Forelimb muscle (tissue), 1 donor: ENCODE measurements at places on chromosomes 2 and 18.

- no peak for DNase-seq
Measured at GRCh38 chr2:41872646-41873045, 175.2 kb upstream of the PKDCC start.

GRCh38 chr18:59505356-59505755, 146.3 kb upstream of the LMAN1 start:
- DNase-seq: no peak

DNA sequence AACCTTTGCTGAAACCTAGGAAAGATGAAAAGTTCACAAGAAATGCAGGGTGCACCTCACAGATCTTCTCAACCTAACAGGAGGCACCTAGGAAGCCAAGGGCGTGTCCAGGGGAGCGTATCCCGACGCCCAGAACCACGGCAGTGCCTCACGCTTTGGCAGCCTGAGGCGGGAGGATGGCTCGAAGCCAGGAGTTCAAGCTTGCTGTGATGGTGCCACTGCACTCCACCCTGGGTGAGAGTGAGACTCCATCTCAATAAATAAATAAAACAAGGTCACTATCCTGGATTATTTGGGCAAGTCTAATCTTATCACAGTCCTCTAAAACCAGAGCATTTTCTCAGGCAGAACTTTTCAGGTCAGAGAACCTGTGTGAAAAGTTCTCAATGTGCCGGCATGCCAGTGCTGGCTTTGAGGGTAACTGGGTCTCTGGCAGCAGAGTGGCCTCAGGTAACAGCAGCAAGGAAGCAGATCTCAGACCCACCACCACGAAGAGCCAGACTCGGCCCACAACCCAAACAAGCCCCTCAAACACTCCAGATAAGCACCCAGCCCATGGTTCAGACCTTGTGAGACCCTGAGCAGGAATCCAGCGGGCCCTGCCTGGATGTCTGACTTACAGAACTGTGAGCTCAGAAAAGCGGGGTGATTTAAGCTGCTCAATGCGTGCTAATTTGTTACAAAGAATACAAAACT, 11.7 kb downstream of the HSBP1L1 start:
- no peak for DNase-seq

DNA sequence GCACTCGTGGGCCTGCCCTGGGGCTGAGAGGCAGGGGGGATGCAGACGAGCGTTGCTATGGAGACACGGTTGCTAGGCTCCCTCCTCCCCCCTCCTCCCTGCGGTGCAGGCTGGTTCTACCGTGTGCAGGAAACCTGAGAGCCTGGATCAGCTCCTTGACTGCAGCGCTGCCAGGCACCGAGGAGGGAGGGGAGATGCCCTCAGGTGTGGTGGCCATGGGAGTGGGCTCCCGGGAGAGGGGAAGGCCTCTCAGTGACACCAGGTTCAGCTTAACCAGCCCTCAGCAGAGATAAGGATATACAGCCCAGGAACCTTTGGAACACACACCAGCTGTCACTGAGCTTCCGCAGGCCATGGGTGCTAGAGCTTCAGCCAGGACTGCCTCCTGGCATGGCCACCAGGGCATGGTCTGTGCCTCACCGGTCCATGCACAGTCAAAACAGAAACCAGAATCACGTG, 124.4 kb upstream of the PXDN start:
- DNase-seq: no peak

DNA sequence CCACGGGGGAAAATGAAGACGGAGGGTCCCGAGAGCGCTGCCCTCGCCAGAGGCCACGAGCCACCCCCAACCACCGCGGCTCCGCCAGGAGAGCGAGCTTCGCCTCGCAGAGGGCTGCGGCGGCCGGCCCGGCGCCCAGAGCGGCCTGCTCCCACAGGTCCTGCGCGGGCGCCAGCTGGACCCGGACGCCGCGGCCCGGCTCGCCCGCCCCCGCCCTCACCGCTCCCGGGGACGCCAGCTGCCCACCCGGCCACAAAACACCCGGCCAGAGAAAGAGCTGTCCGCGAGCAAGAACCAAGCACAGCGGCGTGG, 709 bp downstream of the PTPN2 start:
- DNase-seq: no peak

DNA sequence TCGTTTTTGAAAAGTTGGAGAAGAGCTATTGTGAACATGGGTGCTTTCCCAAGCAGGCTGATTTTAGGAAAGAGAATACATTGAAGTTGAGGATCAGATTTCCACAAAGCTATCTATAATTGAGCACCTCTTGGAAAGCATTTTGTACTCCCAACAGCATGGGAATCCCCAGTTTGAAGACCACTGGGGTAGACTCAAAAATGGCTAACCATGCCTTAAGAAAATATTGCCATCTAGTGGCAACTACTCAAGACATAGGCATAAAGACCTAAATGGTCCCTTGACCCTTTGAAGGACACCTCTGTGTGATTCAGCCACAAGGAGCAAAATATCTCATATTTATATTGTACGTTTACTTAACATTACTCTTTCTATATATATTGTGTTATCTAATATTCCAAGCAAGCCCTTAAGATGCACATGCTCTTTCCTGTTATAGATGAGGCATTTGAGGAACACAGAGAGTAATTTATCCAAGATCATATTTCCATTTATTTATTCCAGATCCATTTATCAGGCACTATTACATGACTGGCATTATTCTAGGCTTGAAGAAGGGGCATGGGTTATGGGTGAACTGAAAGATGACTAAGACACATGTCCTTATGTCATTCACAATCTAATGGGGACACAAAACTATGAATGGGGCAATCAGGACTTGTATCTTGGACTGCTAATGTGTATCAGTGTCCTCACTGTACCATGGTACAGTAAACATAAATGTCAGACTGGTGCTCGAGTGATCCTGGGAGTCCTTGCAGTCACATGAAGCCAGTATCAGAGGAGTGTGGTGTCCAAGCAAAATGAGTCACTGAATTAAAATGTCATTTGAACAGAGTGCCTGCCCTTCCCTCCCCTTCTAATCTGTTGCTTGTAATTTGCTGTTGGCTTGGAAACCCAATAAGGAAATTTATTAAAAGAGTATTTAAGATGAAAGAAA, 121.0 kb upstream of the XPO1 start:
- no peak for DNase-seq

GRCh38 chr2:239824046-239824694, 201.0 kb downstream of the NDUFA10 start:
- no peak for DNase-seq

DNA sequence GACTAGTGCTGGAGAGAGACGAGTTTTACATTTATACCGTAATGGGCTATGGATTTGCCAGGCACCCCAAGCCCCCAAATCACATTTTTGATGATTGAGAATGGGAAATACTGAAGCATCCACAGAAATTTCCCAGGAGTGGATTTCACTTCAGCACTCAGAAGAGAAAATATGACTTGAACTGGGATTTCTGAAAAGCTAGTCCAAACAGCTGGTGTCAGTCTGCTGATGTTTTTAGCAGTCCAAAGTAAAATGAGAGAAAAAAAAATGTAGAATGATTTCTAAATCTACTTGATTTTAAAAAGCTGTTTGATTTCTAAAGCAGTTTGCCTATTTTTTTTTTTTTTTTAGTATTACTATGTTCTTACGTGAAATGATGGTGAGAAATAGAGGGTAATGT, 105.0 kb downstream of the PLEKHM3 start:
- DNase-seq: peak; percentile 13

GRCh38 chr2:71892423-71892730, 255.3 kb downstream of the CYP26B1 start:
- DNase-seq: no peak

- DNase-seq: peak; percentile 87
Measured at GRCh38 chr2:23042216-23042906, 342.6 kb upstream of the KLHL29 start.
